MM.1S (cell line): ENCODE measurements at places on chromosomes 7 and 10.

- no peak for DNase-seq
These were observed 668.2 kb upstream of the IGFBP3 start for GRCh38 chr7:46589286-46589685.

DNA sequence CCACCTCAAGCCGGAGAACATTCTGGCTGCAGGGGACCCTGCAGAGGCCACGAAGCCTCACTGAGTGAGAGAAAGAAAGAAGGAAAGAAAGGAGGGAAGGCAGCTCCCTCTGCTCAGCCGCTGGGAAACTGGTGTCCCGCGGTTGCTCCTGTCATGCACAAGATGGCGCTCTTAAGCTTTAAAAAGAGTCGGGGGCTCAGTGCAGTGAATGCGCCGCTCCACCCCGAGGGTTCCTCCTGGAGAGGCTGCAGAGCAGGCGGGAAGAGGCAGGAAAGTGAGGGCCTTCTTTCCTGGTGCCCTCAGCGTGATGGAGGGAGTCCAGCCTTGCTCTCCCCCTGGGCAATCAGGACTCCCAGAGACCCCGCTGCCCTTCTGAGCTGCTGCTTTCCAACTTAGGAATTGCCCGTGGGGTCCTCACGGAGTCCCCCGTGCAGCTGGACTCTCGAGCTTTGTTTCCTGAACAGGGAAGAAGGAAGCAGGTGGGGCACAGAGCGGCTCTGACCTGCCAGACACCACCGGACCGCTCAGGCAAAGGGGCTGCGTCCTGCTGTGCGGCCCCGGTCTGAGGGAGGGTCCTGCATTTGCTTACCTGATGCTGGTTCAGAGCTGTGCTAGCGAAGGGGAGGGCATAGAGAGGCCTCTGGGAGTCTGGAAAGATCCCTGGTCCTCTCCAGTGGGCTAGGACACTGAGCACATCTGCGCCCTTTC is 141.9 kb upstream of the MKI67 start:
- DNase-seq: peak; percentile 58

GRCh38 chr7:10930551-10930950 is 43.1 kb upstream of the PHF14 start:
- DNase-seq: no peak

- peak; percentile 82 for DNase-seq
These were observed 24.8 kb downstream of the AGAP3 start for GRCh38 chr7:151110941-151111645.

- DNase-seq: no peak
These were observed 2.9 kb downstream of the CDK14 start for GRCh38 chr7:90599038-90599437.

DNA sequence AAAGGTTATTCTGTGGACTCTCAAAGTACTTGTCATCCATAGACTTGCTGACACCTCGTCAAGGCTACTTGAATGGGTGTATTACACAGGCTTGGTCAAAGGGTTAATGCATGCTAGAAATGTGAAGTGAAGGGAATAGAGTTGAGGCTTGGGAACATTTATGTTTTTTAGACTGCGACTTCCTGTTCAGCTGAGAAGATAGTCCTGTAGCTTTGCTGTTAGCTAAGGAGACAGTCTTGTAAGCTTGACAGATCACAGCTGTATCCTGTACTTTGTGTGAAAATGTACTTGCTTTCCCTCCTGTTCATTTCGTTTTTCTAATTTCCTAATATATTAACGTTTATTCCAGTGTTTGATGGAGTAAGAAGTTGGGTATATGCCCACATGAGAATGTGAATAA is 52.1 kb downstream of the ADD3 start:
- DNase-seq: no peak

DNA sequence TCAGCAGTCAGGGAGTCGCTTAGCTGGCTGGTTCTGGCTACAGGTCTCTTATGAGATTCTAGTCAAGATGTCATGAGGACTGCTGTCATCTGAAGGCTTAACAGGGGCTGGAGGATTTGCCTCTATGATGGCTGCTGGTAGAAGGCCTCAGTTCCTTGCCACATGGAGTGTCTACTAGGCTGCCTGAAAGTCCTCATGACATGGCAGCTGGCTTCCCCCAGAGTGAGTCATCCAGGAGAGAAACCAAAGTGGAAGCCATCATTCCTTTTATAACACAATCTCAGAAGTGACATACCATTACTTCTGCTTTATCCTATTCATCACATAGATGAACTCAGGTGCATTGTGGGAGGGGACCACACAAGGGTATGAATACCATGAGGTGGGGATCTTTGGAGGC is 75.1 kb downstream of the EXOC6 start:
- DNase-seq: no peak

DNA sequence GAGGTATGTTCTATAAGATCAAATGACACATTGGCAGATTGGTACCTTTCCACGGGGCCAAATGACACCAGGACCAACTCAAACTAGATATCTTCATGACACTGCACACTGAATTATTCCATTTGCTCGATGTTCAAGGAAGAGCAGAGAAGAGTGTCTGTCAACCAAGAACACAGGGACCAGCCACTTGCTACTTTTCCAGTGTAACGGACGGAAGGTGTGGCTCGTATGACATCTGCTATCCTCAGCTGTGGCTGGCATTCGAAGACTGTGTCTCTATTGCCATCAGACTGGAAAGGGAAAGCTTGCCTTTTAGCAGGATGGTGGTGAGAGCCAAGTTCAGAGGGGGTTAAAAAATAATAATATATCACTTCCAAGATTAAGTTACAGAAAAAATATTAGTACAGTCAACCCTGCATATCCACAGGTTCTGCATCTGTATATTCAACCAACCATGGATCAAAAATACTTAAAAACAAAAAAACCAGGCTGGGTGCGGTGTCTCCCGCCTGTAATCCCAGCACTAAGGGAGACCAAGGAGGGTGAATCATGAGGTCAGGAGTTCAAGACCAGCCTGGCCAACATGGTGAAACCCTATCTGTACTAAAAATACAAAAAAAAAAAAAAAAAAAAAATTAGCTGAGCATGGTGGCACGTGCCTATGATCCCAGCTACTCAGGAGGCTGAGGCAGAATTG is 237.1 kb downstream of the PRPF18 start:
- no peak for DNase-seq

- no peak for DNase-seq
These were observed 26.8 kb downstream of the FAM241B start for GRCh38 chr10:69656742-69657269.

GRCh38 chr10:47078393-47079203 is 167.4 kb downstream of the PTPN20 start:
- no peak for DNase-seq

- DNase-seq: no peak
These were observed 36.0 kb upstream of the LAMB1 start for GRCh38 chr7:108038986-108039385.
